ENCODE measurements at places on chromosomes 12 and 14.

DNA sequence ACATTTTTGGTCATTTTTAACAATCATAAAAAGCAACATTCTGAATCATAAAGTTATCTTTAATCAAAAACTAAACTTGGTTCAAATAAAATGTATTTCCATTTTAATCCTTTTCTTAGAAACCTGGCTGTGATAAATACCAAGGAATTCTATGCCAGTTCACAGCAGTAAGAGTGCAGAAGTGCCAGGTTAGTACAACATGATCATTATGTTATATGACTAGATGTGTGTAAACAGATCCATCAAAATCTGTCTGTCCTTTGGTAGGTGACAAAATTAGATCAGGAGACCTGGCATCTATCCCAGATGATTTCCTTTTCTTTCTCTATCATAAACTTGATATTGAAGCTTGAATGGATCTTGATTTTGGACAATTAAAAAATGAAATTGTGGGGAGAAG lies 200.6 kb upstream of the STXBP6 start:
- DNase-seq: no peak

GRCh38 chr12:82619644-82620043 lies 67.1 kb upstream of the TMTC2 start:
- DNase-seq: no peak

DNA sequence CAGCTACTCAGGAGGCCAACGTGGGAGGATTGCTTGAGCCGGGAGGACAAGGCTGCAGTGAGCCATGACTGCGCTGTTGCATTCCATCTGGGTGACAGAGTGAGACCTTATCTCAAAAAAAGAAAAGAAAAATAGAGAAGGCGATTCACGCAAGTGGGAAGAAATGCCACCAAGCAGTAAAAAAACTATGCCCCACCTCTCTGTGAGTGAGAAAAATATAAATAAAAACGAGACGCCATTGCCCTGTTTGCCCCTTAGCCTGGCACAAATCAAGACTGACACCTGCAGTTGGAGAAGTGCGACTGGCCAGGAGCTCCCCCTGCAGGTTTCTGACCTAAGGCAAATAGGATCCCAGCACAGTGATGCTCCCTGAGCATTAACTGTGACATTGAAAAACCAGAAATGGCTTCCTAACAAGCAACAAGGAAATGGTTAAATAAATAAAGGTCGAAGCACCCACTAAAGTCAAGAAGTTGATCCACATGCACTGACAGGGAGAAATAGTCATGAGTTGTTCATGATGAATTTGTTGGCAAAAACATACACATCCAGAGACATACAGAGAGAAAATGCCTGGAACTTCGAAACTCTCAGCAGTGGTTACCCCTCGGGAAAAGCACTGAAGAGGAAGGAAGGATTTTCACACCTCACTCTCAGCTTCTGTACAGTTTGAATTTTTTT lies 21.1 kb downstream of the GSC start:
- DNase-seq: peak; percentile 73

DNA sequence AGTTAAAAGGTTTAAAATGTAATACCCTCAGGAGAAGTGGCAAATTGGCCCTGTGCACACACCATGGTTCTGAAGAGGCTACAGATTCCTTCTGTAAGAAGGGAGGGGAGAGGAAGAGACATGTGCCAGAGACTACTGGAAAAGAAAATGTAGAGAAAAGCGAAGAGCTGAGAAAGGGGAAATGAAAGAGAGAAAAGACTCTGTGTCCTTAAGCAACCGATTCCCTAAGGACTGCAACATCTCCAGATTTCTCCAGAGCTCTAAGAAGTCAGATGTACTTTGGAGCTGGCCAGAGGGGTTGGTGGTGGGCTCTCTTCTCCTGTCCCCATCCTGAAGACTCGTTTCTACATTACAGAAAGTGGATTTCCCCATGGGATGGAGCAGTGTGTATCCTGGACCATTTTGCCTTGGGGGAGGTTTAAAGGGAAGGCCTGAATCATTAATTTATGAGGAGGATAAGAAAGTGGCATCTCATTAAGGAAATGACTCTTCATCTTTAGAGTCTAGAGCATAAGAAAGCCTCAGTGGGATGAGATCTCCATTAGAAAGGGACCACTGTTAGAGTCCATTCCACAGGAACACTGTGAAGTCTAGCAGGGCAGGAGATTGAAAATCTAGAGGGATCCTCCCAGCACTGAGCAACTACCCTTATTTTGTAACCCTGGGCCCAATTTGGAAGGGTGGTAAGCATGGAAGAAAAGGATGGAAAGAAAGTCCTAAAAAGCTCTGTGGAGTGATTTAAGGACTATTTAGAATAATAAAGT lies 45.5 kb upstream of the FUT8 start:
- no peak for DNase-seq

DNA sequence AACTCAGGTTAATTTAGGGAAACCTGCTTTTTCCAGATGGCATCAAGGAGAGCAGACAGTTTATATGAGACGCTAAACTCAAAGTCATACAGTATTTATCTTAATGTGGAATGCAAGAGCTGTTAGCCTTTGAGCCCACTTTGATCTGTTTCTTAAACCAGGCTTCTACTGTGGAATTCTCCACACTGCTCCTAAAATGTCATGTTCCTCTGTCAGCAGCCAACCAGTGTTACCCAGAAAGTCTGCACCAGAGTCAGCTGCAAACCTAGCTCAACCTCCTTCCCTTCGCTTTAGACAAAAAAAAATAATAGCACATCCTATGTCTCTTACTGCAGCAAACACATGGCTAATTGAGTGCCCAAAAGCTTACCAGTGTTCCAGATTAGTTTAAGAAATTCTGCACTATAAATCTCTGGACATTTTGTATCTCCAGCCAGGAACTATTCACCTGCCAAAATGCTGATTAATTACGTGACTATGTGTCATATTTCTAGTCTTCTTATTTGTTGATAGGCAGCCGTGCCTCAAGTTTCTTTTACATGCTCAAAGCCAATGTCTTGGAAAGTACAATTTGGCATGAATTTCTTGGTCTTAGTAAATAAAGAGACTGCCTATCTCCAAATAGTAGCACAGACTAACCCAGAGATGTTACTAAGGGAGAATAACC lies 21.8 kb downstream of the ARMH4 start:
- DNase-seq: no peak

GRCh38 chr14:60356906-60357550 lies 108.0 kb downstream of the PPM1A start:
- DNase-seq: peak; percentile 41
